Activated naive CD8-positive, alpha-beta T cell treated with anti-CD3 and anti-CD28 coated beads, Interleukin-2, amount 10 ng/mL, durations not matched to agents 7 days and 5 days (primary cell): ENCODE measurements at places on chromosomes 5 and 9.
A peak's percentile ranks its signal among the peaks of the same experiment; 100 is the strongest.

DNA sequence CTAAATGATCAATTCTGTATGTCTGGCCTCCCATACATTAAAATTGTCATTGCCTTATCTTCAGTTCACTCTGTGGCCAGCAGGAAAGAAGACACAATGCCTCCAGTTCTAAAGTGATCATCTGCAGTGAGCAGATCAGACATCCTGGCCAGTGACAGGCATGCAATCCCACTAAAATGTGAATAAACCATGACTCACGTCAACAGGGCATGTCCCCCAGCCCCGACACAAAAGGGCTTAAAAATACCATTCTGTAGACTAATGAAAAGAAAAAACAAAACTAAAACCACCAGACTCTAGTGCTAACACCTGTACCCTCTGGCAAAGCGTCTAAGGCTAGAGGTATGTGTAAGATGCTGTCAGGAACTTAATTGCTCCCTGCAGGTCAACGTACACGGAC is 38.5 kb downstream of the DDX31 start:
- no peak for DNase-seq

GRCh38 chr5:172667786-172668593 is 26.9 kb downstream of the NEURL1B start:
- no peak for DNase-seq

GRCh38 chr5:28313953-28314352 is 1275.6 kb upstream of the CDH9 start:
- DNase-seq, result no peak

DNA sequence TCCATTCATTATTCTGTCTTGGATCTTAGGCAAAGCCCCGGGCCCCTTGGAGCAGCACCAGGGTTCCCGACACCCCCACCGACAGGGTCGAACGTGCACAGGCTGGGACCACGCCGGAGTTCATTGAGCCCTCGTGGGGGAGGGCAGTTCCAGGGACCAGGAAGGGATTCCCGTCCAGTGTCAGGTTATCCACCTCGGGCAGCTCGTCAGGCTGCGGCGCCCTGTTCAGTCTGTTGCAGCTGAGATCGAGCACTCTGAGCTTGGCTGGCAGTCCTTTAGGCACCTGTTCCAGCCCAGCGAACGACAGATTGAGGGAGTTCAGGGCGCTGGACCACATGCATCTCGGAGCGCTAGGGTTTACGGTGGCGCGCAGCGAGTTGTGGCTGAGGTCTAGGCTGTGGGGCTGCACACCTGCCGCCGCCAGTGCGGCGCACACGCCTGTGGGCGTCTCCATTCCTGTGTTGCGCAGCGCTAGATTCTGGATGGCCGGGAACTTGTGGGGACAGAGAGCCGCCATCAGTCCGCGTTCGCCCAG is 1.1 kb downstream of the CD14 start:
- DNase-seq, result no peak

DNA sequence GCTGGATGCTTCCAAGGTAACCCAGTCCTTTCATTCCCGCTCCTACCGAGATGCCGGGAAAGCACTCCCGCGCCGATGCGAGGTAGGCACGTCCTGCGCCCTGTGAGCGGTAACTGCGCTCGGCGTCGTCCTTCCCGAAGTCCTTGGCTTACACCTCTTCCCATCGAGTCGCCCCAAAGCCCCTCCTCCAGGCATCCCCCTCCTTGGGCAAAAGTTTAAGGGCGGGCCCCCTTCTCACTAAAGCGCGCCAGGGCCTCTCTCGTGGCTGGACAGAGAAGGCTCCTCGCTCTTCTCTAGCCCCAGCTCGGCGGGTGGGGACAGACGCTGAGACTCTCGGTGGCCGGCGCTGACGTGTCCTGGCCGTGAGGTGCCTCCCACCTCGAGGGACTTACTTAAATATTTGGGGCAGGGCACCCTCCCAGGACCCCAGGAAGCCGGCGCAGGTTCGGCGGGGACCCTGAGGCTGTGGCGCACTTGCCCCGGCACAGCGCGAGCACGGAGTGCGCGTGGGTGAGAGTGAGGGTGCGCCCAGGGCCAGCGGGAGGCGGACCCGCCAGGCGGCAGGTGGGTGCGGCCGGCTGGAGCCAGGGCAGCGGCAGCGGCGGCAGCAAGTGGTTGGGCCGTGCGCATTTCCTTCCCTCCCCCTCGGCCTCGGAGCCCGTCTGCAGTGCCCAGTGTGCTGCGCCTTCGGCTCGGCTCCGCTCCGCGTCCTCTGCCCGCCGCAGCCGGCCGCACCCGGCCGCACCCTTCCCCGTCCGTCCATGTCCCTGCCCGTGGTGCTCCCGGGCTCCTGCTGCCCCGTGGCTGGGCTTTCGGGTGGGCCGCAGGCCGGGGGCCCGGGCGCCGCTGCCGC is at the start of gene ENTREP1:
Gene ENTREP1 (plus strand): TSS at position 667 of the 853 bp plus-strand sequence. CDS start 95 bp downstream, at position 762.
- no peak for DNase-seq

GRCh38 chr5:100779669-100780375 is 123.3 kb downstream of the ST8SIA4 start:
- DNase-seq, result no peak

DNA sequence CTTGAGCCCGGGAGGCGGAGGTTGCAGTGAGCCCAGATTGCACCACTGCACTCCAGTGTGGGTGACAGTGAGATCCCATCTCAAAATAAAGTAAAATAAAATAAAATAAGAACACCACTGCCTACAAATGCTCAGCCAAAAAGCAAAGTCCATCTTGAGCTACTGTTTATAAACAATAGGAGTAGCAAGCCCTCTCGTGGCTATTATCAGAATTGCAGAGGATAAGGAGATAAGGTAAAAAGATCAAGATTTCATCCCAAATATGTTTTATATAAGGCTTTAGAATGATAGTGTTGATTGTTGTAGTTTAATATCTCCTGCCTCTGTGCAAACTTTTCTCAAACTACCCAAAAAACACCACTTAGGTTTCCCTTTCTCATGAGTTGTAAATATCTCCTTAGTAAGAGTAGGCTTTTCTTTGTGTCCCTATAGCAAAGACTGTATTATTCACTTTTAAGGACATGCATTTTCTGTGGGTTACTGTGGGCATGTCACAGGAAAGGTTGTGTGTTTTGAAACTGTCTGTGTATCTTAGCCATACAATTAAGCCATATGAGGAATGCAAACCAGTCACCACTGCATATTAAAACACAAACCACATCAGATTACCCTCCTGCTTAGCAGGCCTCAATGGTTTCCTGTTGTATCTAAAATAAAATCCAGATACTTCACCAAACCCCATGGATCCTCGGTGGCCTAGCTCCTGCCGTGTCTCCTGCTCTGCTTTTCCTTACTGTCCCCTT is 31.8 kb upstream of the CKS2 start:
- no peak for DNase-seq

- no peak for DNase-seq
Measured at GRCh38 chr9:118268046-118268445, 563.8 kb downstream of the TLR4 start.

DNA sequence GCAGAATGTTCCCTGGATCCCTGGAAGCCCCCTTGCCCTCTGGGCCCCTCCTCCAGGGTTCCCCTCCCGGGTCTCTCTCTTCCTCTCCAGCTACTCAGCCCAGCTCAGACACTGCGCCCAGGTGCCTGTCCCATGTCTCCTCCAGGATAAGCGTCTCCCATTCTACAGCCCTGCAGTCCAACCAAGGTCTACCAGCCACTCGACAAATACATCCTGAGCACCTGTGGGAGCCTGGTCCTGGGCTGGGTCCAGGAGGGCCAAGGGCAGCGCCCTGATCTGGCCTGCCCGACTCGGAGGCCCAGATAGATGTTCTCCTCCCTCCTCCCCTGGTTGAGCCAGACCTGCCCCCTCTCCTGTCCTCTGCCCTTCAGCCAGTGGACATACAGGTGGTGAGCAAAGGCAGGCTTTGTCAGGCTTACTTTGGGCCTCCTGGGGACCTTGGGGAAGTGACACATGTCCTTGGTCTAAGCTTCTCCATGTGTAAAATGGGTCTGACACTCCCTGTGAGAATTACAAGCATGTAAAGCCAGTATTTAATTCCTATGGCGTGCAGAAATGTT is 1.4 kb downstream of the FLT4 start:
- peak; percentile 31 for DNase-seq

GRCh38 chr9:84296146-84296843 is 44.3 kb downstream of the SLC28A3 start:
- no peak for DNase-seq

DNA sequence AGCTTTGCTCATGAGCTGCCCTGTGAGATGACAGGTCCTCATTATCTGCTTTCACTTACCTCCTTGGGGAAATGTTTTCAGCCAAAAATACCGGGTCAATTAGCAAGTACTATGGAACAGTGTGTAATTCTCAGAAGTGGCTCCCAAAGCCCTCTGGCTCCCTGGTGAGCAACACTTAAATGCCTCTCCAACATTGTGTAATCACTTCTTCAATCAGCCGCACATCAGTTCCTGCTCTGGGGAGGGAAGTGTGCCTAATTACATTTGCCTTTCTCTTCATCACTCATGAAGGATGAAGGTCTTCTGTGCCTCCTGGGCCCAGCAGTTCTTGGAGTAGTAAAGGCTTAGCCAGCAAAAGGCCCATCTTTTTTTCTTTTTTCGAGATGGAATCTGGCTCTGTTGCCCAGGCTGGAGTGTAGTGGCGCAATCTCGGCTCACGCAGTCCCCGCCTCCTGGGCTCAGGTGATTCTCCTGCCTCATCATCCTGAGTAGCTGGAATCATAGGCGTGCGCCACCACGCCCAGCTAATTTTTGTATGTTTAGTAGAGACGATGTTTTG is 23.1 kb downstream of the NIM1K start:
- DNase-seq, result no peak

DNA sequence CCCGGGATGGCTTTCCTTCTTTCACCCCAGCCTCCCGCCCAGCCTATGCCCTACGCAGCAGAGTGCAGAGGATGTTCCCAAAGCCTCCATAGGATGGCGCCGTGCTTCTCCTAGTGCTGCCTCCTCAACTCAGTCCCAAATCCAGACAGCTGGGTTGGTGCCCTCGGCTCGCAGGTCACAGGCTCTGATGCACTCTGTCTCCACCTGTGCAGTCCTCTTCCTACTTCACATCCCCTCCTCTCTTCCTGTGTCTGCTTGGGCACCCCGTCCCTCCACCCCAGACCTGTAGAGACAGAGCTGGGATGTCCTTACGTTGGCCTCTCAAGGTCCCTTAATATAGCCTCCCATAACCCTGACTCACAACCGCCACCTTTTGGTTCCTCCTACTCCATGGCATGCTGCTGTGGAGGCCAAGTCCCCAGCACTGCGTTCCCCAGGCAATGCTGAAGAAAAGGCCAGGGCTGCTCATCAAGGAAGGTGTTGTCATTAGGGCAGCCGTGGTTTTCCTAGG is 314.4 kb downstream of the GADD45G start:
- DNase-seq, result peak; percentile 43

DNA sequence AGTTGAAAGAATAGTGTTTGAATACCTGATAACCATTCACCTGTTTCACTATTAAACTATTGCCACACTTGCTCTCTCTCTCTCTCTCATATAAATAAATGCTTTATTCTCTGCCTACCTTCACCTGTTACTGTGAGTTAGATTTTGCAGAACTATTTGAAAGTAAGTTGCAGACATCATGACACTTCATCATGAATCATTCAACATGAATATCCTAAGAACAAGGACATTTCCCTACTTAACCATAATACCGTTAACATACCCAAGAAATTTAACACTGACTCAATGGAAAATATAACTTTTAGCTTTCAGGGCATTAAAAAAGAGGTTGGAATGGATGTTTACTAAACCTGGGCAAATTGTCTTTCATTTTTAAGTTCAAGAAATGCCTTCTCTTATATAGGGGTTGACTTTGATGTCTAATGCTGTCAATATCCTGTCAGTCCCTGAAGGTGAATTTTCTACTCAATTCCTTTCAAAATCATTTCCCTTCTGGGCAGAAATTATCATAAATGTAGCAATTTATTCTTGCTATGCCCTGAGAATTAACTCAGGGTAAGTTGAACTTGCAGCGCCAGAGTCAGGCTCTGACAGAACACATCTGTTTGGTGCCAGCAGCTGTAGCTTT is 582.6 kb upstream of the TLE4 start:
- no peak for DNase-seq

- DNase-seq, result no peak
Measured at GRCh38 chr5:160064417-160064810, 54.8 kb downstream of the PWWP2A start.

DNA sequence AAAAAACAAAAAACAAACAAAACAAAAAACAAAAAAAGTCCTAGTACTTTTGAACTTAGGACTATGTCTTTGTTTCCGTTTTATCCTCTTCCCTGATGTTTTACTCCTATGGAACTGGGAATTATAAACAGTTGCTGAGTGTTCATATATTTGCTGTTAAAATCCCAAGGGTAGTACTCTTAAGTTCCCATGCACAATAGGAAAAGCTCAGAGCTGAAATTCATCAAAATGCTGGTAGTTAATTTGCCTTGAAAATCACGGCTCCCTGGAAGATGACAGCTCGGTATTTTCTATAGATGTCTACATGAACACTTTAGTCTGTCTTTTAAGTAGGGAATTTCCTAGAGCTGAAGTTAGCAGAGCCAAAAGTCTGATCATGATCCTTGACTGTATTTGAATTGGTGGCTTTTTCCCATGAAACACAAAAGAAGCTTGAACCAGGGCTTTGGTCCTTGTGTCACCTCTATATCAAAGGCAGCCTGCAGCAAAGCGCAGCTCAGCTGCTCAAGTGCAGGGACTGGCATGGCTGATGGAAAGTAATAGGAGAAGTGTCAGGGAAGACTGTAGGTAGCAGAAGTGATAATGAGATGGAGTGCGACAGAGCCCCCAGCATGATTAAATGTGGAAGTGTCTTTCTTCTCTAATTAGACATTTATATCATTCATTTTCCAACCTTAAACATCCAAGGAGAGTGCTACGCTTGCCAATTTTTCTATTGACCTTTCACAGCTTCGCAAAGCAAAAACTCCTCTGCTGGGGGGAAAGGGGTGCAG is 310.9 kb downstream of the TRIM36 start:
- DNase-seq, result no peak

GRCh38 chr5:59357381-59357977 is 536.0 kb downstream of the PDE4D start:
- DNase-seq, result no peak

GRCh38 chr9:33227008-33227398 is 13.0 kb upstream of the SPINK4 start:
- no peak for DNase-seq

DNA sequence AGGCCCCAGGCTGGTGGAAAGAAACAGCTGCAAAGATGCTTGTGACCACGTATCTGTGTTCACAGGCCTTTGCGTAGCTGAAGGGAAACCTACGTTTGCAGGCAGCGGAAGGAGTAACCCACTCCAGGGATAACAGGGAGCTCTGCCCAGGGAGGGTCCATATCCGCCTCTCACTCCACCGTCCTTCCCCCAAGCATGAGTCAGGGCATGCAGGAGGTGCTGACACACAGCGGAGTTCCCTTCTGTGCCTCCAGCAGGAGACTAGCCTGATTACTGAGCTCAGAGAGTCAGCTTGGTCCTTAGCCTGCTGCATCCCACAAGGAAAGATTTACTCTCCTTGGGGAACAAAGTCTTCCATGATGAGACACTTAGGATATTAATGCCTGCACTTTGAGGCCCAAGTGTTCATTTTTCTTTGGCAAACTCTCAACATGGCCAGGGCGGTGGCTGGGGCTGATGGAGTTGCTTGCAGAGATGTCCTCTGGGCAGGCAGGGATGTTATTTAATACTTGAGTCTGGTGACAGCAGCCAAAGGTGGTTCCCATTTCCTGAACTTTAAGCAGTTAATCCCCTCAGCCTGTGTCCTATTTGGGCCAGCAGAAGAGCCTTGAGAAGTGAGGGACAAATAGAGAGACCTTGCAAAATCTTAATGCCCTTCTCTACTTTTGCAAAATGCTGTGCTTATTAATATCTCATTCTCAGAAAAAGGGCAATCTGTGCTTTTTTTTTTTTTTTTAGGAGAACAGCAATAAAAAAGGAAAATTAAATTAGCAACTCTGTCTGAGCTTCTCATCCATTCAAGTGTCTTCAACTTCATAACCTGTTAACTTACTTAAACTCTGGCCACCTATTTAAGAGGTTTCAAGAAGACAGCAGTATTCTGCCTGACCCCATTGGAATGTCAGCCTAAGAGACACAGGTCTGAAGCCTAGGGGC is 222.1 kb downstream of the HSPA4 start:
- DNase-seq, result no peak
